ENCODE measurements at places on chromosomes 5 and 9. TPM values are rescaled to one million over a fixed set of nuclear protein-coding genes. Genes with fewer than 3 reads are reported as not detected.

DNA sequence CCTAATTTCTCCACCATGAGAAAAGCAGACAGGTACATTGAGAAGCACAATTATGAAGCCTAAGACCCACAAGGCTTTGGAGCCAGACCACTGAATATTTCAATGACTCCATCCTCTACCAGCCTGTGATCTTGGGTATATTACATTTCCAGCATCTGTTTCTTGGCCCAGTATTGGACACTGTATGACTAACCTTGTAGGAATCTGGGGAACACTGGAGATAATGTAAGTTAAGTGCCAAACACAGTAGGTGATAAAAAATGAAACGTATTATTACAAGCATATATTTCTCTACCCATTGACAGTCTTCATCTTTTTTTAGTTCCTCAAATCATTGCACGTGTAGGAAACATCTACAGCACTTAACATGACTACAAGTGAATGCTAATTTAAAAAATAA is 28.6 kb upstream of the FEM1C start:
- no peak for DNase-seq

- DNase-seq = no peak
Measured at GRCh38 chr9:128282500-128282899, 6.4 kb downstream of the SWI5 start.

- no peak for DNase-seq
Measured at GRCh38 chr5:68110264-68110663, 105.3 kb upstream of the PIK3R1 start.

GRCh38 chr5:2989517-2989916 is 238.0 kb upstream of the IRX2 start:
- no peak for DNase-seq

DNA sequence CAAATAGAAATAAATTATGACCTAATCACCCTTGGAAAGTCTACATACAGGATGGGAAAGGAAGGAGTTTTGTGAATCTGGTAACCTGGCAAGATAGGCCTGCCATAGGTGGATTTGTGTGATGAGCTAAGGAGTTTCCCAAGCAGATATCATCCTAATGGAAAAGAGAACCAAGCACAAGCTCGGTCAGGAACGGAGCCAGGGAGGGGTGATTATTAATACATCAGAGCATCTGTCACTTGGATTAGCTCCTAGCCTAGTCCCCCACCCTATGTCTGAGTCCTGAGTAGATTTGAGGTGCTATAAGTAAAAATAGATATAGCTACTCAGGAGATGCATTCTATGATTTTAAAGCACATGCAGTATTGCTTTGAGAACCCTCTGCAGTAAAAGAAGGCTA is 57.3 kb upstream of the SMARCA2 start:
- no peak for DNase-seq

CKMT2 gene
- not detected for polyA plus RNA-seq

GTF2H2C gene
- 15.4 TPM for polyA plus RNA-seq
